ENCODE measurements at places on chromosomes 13 and 19.

GRCh38 chr13:37179645-37180044, 74.2 kb upstream of the CSNK1A1L start:
- no peak for DNase-seq

- DNase-seq = no peak
Observed at GRCh38 chr13:98416408-98416807, 160.5 kb downstream of the STK24 start.

DNA sequence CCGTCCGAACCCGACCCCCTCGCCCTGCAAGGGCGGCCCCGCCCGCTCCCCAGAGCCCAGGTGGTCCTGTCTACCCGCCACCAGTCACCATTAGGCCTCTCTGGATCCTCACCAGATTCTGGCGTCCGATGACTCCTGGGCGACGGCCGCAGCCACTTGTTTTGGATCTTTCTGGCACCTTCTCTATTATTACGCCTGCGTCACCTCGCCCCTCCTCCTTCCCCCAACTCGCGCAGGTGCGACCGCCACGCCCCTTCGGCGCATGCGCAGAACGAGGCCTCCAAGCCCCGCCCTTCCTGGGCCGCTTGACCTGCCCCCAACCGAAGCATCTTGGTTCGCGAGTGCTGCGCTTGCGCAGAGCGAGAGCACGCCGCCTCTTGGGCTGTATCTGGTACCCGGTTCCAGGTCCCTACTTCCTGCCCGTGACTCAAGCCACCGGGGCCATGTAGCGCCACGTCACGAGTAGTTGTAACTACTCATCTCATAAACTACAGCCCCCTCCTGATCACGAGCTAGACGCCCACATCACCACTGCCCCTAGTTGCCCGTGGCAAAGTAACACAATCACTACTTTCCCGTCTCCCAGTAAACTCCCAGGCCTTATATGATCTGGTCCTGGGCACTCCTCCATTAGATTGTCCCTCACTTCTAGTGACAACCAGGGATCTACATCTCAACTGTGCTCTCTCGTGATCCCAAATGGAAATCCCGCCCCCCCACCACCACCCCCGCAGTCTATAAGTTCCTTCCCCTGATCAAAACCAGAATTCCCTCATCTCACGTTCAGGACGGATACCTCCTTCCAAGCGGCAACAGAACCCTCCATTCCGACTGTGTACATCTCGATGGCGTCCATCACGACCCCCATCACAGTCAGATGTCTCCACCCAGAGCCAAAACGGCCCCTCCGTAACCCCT, at the start of gene DEDD2:
Gene DEDD2, minus strand, starts transcription at position 158 of the 918 bp plus-strand sequence. CDS start 670 bp downstream, outside the sequence.
- peak; percentile 89 for DNase-seq

DNA sequence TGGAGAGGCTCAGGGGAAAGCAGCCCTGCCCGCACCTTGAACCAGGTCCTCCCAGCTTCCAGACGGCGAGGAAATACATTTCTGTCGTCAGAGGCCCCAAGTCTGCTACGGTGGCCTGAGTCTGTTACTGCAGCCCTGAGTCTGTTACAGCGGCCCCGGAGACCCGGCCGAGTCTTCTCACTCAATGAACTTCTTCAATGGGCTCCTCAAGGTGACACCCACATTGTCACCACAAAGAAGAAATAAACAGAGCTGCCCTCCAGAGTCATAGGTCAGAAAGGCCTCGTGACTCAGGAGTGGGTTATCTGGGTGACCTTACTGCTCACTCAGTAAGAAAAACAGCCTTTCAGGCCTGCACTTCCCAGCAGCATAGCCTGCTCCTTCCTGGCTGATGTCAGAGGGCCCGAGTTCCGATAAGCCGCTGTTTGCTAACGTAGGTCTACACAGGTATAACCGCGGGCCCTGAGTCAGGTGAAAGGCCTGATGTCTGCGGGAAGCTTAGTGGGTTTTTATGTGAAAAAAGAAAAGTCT, 66.9 kb upstream of the TM9SF2 start:
- DNase-seq = no peak

- DNase-seq = no peak
Observed at GRCh38 chr19:18477974-18478373, 40.0 kb upstream of the ISYNA1 start.

GRCh38 chr13:113083402-113084061, 22.1 kb upstream of the F7 start:
- no peak for DNase-seq

DNA sequence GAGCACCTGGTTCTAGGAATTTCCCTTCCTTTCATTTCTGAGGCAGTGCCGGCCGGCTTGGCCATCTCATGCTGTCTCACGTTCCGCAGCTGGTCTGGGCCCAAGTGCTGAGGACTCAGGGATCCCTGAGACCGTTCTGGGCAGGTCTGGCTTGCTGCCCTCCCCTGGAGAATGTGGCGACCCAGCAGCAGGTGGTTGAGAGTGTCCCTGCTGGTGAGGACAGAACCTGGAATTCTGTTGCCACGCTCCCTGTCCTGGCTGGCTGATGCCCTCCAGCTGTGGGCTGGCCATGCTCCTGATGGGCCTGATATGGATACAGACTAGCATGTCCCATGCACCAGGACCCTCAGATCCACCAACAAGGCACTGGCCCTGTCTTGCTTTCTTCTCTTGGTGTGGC, 114.0 kb upstream of the C1QTNF9B start:
- DNase-seq = no peak

DNA sequence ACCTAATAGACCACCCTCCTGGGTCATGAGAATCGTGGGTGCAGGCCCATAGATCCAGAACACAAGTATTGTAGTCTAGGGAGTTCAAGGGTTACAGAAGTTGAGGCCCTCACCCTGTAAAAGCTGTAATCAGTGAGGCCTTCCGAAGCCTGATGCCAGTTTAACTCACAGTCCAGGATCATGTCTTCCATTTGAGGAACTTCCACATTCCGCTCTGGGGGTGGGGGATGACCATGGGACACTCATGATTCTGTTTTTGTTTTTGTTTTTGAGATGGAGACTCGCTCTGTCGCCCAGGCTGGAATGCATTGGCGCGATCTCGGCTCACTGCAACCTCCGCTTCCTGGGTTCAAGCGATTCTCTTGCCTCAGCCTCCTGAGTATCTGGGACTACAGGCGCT, 1.7 kb upstream of the RASIP1 start:
- DNase-seq = no peak

DNA sequence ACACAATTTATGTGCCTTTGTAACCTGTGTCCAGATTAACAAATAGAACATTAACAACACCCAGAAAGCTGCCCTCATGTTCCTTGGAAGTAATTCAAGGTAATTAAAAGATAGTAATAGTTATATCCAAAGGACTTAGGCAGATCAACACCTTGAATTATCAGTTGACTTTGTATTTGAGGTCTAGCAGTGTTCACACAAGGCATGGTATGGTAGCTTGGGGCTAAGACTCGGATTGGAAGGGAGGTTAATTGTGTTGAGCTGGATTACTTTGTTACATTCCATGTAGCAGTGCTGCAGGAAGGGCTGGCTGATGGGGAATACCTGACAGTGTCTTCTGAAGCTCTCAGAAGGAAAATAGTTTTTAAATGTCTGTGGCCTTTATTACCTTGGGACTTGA, 16.8 kb downstream of the SLC25A15 start:
- no peak for DNase-seq

DNA sequence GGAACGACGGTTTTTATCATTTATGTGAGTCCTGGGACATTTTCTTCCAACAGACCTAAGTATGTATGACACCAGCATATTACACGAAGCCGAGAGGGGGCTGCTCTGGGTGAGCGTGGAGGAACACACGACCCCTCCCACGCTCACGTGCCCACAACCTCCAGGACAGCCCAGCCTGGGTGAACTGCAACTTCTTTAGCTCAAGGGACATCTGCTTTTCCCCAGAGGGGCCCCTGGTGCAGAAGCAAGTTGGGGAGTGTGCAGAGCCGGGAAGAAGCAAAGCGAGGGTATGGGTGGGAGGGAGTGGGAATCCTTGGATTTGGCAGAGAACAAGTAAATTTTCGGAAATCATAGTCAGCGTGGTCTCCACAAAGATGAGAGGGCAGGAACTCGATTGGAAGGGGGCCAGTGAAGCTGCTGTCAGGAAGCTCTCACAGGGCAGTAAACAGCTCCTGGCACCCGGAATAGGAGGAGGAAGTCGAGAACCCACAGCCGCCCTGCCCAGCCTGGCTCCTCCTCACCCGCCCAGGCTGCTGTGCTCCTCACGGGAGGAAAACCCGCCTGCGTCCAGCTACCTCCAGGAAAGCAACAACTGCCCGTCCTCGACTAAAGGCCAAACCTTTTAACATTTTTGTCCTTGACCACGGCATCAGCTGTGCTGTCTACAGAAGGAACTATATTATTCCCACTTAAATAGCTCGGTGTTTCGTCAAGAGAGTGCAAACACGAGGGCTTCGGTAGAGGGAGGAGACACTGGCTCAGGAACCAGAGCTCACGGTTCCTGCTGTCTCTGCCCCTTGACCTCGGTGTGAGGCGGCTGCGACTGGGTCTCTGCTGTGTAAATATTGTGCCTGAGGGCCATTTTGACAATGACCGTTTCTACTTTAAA, 17.2 kb upstream of the CFAP97D2 start:
- no peak for DNase-seq

GRCh38 chr19:54271106-54271505, 9.8 kb downstream of the LILRB2 start:
- no peak for DNase-seq

DNA sequence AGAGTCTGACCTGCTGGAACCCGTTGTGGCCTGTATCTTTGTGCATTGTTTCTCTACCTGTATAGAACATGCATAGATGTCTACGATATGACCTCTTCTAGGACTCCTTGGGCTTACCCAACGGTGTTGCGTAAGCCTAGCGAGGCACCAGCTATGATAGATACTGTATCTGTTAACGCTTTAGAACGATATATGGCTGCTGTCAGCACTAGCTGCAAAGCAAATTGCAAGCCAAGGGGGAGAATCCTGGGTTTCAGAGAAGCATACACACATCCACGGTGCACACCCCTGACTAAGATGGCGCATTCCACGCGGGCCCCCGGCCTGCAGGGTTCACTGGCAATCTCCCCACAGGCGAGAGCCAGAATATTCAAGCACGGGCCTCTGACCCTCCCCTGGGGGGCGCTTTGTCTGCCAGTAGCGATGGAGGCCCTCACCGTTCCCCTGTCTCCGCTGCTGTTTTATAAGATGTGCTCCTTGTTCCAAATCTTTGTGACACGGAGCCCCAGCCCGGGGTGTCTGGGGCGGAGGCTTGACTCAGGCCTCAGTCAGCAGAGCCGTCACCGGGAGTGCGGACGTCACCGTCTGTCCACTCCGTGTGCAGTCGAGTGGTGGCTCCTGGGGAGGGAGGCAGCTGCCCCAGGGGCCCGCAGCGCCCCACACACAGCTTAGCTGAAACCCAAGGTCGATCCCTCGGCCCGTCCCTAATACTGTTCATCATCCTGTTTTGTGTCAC, 12.9 kb upstream of the RPS15 start:
- DNase-seq = no peak

DNA sequence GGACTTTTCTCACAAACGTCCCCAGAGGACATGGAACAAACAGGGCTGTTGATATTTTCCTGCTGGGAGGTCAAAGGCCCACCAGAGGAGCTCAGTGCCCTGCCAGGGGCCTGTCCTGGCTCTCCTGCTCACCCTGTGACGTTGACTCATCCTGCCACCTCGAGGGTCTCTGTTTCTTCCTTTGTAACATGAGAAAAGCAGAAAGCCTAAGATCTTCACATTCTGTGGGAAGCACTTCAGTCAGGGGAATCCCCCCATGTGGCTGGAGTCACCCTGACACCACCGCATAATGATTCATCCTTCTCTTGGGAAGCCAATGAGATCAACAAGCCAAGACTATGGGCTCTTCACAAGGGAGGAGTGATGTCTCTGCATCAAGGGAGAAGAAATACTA, 147.9 kb downstream of the KATNAL1 start:
- DNase-seq = no peak

DNA sequence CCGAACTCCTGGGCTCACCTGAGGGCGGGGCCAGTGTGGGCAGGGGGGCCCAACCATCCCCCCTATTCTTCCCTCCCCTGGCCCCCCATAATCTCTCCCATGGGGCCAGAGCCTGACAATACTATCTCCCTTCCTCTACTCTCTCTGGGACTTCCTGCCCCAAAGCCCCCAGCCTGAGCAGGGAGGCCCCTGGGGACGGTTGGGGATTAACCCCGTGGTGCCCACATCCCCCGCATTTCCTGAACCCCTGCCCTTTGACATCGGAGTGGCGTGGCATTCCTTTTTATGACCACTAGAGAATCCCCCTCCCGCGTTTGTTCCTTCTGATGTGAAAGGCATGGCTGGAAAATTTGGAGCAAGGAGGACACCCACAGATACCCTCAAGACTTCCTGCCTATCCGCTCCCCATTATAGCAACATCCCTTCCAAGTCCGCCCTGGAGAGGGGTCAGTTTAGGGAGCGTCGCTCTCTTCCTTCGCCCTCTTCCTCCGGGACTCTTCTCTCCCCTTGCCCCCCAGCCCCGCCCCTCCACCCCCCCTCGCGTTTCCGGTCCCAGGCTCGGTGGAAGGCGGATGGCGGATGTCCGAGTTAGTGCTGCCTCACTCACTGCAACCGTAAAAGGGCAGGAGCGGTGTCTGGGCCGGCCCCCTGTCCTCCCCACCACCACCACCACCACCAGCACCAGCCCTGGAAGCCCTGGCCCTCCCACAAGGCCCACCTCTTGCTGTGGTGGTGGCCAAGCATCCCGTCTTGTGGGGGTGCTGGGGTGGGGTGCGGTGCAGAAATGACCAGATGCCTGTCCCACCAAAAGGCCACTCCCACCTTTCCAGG, 1.8 kb downstream of the VASP start:
- DNase-seq = no peak

DNA sequence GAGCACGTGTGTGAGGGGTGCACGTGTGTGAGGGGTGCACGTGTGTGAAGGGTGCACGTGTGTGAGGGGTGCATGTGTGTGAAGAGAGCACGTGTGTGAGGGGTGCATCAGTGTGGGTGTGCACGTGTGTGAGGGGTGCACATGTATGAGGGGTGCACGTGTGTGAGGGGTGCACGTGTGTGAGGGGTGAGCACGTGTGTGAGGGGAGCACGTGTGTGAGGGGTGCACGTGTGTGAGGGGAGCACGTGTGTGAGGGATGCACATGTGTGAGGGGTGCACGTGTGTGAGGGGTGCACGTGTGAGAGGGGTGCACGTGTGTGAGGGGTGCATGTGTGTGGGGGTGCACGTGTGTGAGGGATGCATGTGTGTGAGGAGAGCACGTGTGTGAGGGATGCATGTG, 15.7 kb downstream of the RASA3 start:
- DNase-seq = no peak

DNA sequence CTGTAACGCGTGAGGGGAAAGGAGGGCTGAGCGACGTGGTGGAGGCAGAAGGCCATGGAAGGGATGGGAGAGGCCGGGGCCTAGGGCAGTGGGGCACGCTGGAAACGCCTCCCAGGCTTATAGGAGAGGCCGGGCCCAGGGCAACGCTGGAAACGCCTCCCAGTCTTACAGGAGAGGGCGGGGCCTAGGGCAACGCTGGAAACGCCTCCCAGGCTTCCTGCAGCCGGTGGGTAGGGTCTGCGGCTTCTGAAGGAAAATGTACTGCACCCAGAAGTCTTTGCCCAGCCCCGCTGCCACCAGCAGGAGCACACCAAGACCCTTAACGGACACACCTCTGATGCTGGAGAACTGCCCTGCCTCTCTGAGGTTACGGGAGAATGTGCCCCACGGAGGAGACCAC, 9.1 kb downstream of the CACTIN start:
- no peak for DNase-seq

GRCh38 chr13:40102360-40102727, 446.9 kb downstream of the COG6 start:
- no peak for DNase-seq

- no peak for DNase-seq
Observed at GRCh38 chr13:94595001-94595949, 677 bp downstream of the TGDS start.
